ENCODE measurements at places on chromosomes 11 and 22.

DNA sequence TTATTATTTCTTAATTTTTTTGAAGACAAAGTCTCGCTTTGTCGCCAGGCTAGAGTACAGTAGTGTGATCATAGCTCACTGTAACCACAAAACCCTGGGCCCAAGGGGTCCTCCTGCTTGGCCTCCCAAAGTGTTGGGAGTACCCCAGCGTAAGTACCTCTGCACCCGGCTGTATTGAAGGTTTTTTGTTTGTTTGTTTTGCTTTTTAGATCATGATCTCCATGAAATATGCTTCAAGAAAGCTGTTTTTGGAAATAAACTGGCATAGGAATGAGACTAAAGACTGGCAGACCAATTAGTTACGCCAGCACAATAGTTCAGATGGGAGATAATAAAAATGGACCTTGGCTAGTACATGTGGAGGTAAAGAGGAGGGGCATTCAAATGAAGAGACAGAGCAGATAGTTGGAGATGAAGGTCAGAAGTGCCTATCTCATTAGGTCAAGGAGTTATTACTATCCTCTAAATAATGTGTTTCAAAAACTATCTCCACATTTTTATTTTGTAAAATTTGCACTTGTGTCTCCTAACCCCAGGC is 4.1 kb upstream of the MRPL48 start:
- DNase-seq, result no peak

DNA sequence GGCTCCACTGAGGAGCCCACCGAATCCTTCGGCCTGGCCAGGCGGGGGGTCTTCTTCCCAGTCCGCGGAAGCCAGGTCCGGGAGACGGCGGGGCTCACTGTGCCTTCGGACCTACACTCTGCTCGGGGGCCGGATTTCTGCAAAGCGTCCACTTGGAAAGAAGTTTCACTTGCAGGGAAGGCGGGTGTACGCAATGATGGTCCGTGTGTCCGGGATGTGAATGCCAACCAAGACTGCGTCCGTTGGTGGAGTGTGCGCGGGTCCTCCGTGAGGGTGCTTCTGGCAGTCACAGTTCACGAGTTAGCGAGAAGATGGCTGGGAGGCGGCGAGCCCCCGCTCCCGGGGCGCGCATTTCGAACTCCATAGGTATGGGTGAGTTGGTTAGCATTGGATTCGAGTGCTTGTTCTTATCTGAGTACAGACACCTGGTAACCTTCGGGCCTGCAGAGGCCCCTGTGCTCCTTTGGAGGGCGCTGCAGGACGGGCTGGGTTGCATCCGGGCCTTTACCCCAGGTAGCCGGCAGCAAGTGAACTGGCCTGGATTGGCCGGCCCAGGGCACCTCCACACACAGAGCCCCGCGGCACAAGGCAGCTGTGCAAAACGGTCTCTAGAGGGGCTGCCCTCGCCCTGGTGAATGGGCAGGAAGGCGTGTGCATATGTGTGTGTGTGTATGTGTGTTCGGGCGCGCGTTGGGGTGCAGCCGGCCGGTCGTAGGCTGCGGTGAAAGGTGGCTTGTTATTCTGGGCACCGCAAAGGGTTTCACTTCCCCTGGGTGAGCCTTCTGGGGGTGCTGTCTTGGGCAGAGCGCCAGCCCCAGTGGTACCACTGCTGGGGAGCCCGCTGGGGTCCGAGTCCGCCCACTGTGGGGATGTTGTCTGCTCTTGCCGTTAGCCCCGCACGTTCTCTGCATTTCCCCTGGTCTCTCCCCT is 13.3 kb upstream of the CYP2R1 start:
- DNase-seq, result no peak

DNA sequence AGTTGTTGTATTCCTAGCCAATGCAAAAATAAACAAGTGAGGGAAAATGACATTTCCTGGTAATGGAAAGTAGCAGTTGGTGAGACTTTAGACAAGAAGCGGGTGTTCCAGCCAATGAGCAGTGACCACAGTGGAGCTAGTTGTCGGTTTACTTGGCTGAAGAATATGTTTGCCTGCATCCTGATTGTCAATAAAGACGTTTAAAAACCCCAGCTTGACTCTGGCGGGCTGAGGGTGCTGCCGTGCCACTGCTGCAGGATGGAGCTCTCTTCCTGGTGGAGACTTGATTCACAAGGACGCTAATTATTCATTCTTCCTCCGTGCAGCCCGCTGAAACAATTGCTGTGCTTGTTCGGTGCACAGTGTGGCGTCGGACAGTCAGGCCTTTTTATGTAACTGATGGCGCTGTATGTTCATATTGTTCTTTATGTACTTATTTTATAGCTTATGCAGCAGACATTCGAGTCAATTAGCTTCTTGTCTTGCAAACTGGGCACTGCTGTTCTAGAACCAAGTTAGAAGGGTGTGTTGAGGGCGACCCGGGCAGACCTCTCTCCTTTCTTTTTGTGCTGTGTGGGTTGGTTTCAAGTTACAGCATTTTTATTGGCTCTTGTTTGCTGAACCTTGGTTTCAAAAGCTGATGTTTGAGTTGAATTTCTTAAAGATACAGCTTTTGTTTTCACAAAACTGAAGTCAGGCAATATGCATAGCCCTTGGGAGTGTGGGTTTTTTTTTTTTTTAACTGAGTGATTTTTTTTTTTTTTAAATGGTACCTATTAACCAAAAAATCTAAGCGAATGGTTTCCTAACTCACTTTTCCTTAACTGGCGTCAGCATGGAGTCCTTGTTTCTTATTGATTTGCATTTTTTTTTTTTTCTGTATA is 153.9 kb downstream of the TEAD1 start:
- no peak for DNase-seq

DNA sequence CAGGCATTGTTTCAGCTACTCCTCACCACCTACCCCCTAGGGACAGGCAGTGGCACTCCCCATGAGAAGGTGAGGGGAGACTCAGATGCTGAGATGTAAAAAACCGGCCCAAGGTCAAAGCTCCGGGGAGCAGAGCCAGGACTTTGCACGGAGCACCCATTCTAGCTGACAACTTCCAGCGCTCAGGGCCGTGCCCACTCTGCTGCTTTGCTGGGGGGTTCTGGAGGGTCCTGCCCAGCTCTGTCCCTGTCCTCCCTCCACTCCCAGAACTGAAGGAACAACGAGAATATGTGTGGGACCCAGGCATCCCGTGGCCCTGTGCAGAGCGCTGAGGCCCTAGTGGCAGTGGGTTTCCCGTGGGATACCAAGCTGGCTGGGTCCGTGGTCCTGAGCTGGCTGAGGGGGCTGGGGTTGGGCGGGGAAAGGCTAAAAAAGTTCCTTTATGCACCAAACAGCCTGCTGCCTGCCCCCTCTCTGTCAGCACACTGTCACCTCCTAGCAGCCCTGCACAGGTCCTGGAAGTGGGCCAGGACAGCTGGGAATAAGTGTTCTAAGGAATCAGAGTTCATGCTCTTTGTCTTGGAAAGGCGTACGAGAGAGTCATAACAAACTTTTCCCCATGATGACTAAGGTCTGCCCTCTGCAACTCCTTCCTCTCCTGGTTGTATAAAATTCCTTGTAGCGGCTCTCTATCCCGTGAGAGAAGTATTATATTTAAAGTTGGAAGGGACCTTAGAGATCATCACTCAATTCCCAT is 1.9 kb downstream of the MS4A10 start:
- no peak for DNase-seq

DNA sequence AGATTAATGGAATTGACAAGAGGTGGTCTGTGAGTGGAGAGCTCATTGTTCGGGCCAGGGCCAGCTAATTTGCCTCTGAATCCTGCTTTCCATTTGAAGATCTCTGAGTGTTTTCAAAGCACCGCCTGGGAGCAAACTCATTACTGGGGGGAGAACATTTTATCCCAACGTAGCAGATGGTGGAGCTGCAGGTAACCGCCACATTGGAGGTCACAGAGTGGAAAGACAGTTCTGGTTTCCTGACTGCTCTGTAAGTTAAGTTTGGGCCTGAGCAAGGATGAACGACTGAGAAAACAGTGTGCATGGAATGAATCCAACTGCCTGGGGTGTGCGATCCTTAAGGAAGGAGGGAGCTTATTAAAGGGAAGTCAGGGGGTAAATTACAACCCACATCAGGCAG is 30.5 kb downstream of the LMO2 start:
- DNase-seq, result no peak

GRCh38 chr11:69215784-69216415 is 60.2 kb downstream of the SMIM38 start:
- DNase-seq, result no peak

DNA sequence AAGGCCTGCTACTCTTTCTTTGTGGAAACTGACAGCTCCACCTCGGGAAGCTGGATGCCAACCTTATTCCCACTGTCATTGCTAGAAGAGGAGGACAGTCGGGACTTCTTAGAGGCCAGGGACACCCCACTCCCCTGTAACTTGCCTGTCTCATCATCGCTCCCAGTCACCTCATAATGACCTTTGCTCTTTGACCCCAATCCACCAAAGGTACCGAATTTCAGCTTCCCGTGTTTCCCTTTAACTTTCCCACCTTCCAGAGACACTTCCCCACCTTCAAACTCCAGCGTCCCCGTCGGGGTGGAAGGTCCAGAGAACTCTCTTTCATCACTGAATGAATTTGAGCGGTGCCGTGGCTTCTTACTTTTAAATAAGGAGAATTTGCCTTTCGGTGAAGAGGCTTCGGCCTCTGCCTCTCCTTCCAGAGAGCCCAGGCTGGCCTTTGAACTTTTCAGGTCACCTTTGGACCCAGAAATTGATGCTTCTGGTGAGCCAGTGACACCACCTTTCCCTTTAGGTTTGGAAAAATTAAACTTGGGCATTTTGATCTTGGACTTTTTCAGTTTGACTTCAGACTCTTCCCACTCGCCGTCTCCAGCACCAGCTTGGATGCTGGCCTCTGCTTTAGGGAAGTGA is 29.8 kb downstream of the AHNAK start:
- DNase-seq, result no peak

- DNase-seq, result no peak
These were observed 32.3 kb downstream of the AMOTL1 start for GRCh38 chr11:94800414-94800813.

GRCh38 chr22:20396639-20397038 is 2.7 kb downstream of the ZNF74 start:
- no peak for DNase-seq

GRCh38 chr11:19347911-19348310 is 107.2 kb upstream of the E2F8 start:
- DNase-seq, result no peak

DNA sequence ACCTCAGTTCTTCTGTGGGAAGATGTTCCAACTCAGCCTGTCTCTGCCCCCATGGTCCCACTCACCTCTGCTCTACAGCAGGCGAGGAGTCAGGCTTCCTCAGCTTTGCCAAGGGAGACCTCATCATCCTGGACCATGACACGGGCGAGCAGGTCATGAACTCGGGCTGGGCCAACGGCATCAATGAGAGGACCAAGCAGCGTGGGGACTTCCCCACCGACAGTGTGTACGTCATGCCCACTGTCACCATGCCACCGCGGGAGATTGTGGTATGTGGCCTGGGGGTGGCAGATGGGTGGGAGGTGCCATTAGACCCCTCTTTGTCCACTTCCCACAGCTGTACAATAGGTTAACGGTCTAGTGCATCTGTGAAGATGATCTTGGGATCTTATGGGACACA is 73.3 kb downstream of the MYO7A start:
- DNase-seq, result no peak

GRCh38 chr22:44493206-44493605 is 4.8 kb downstream of the RTL6 start:
- DNase-seq, result no peak

- no peak for DNase-seq
These were observed 54.9 kb upstream of the HMGXB4 start for GRCh38 chr22:35202376-35202775.

GRCh38 chr22:36873614-36874308 is 13.0 kb downstream of the NCF4 start:
- DNase-seq, result peak; percentile 30

DNA sequence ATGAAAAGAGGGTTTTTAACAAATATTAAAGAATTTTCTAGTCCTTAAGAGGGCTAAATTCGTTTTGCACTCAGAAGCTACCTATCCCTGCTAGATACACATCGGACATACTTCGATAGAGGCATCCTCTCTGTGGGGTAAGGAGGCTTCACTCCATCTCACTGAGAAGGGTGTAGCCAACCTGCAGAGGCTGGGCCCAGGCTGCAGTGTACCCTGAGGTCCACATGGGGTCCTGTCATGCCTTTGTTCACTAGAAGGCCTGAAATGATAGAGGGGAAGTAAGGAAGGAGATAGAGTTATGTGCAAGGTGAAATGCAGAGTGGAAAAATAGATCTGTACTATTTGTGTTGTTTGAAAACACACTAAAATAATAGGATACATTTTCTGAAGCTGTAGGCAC is 45.6 kb downstream of the IGSF9B start:
- DNase-seq, result no peak

- DNase-seq, result no peak
These were observed 976.9 kb upstream of the TENM4 start for GRCh38 chr11:80417681-80418080.

DNA sequence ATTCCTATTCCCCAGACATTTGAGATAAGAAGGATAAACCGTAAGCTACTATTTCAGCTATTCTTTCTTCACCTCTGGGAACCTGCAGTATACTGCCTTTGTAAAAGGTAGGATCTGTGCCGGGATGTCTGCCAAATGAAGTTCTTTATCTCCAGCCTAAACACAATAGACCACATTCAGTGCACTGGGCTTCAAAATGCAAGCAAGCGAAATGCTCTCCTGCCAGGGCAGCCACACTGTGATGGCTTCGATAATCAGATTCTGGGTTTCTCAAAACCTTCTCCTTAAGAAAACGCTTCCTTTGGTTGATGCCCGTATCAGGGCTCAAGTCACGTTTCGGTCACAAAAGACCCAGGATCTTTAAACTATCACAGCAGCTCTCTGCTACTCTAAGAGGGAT is 299.5 kb upstream of the B3GAT1 start:
- DNase-seq, result no peak

GRCh38 chr11:77431813-77432212 is 42.1 kb downstream of the PAK1 start:
- no peak for DNase-seq

DNA sequence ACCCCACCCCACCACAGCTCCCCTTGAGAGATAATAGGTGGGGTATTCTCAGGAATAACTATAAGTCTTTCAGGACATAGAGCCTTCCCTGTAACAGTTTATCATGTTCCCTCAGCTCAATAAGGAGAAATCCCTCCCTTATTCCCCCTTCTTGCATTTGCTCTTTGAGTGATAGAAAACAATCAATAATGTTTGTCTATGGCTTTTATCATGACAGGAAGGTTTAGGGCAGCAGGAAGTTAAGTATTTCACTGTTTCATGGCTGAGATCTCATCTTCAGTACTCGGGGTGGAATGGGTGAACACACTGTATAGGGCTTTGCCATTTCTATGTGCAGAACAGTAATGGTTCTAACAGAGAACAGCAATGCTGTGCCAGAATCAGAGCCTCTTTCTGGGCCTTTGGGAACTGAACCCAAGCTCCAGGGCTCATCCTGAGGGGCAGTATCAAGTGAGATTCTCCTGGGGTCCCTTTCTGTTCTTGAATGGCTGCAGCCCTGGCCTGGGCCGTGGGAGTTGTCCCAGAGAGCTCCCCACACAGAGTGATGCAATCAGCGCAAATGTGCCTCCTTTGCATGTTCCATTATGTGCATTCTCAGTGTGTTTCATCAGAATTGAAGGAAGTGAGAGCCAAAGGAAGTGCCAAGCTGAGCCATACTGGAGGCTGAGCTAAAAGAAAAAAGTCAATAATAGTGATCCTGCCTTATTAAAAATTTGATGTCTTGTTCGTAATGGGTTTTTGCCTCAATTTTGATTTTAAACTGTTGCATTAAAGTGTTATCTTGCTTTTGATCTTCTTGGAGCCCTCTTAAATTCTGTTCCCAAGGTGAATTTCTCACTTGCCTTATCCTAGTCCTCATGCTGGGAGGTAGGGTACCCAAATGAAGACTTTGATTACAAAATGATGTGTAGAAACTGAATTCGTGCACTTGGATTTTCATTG is 2.9 kb upstream of the CYP2R1 start:
- DNase-seq, result no peak

- no peak for DNase-seq
These were observed 1.5 kb upstream of the PNPLA3 start for GRCh38 chr22:43922123-43922522.

All from BE2C (cell line).